ENCODE measurements at places on chromosomes 11 and 22.

- DNase-seq, result no peak
Measured at GRCh38 chr11:96397863-96398262, 8.1 kb downstream of the JRKL start.

DNA sequence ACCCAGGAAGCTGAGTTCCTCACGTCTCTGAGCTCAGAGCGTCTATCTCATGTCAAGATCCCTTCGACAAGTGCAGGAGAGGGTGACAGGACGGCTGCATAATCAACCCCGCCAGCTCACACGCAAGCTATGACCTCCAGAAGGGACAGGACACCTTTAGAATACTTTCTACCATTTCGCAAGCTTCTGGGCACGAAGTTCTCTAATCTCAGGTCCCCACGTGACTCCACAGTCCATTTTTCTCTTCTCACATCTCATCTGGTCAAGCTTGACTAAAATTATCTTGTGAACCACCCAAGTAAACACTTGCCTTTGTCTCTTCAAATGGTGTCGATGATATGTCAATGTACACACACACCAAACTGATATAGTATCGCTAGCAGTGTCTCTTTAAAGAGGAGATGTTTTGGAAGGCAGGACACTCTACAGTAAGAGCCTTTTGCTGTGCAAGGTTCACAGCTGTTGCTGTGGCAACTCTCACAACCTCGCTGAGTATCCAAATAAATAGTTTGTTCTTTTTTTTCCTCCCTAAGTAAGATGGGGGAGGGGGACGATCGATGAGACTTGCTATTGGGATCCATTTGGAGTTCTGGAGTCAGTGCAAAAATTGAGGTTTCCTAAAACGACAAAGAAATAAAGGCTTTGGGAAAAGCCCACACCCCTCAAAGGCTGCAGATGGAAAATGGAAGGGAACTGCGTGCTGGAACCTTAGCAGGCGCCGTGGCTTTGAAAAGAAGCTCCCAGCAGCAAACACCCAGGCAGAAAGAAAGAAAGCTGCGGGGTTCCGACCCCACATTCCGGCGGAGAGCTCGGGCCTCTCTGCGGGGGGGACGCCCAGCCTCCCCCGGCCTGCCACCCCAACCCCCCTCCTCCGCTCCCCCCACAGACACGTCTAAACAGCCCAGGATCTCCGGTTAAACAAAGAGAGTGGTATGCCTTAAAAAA is 215.4 kb upstream of the UBASH3B start:
- DNase-seq, result peak; percentile 10

GRCh38 chr11:1437500-1437899 is 47.8 kb downstream of the BRSK2 start:
- DNase-seq, result no peak

DNA sequence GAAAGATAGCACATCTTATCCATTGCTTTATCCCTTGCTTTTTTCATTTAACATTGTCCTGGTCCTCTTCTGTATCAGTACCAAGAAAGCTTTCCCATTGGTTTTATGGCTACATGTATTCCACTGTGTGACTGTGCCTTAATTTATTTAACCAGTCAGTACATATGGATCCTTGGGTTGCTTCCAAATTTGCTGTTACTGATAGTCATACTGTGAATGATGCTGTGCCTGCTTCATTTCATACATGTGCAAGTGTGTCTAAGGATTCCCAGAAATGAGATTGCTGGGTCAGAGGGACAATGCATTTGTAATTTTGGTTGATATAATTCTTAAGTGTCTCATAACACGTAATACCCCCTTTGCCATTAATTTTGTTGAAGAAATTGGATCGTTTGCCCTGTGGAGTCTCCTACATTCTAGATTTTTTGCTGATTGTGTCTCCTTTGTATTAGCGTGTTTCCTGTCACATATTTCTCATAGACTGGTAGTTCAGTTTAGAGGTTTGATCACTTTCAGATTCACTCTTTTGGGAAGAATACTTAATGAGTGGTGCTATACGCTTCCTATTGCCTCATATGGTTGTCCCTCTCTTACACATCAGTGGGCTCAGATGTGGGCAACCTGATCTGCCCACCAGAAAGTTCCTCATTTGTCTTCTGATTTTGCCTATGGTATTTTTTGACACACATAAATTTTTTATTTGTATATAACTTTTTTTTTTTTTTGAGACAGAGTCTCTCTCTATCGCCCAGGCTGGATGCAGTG is 35.3 kb downstream of the MYBPC3 start:
- no peak for DNase-seq

- DNase-seq, result no peak
Measured at GRCh38 chr22:41127451-41127850, 35.1 kb downstream of the EP300 start.

- no peak for DNase-seq
Measured at GRCh38 chr22:48050836-48051235, 1288.4 kb downstream of the TBC1D22A start.

GRCh38 chr11:91819195-91819594 is 405.4 kb upstream of the FAT3 start:
- DNase-seq, result no peak

Data from endothelial cell of umbilical vein (primary cell).